Activated CD4-positive, alpha-beta T cell treated with anti-CD3 and anti-CD28 coated beads, Interleukin-2, Interleukin-4, amounts not matched to agents 100 ng/mL and 50 ng/mL, durations not matched to agents 16 hours and 8 hours (primary cell): ENCODE measurements at places on chromosomes 4 and X.

DNA sequence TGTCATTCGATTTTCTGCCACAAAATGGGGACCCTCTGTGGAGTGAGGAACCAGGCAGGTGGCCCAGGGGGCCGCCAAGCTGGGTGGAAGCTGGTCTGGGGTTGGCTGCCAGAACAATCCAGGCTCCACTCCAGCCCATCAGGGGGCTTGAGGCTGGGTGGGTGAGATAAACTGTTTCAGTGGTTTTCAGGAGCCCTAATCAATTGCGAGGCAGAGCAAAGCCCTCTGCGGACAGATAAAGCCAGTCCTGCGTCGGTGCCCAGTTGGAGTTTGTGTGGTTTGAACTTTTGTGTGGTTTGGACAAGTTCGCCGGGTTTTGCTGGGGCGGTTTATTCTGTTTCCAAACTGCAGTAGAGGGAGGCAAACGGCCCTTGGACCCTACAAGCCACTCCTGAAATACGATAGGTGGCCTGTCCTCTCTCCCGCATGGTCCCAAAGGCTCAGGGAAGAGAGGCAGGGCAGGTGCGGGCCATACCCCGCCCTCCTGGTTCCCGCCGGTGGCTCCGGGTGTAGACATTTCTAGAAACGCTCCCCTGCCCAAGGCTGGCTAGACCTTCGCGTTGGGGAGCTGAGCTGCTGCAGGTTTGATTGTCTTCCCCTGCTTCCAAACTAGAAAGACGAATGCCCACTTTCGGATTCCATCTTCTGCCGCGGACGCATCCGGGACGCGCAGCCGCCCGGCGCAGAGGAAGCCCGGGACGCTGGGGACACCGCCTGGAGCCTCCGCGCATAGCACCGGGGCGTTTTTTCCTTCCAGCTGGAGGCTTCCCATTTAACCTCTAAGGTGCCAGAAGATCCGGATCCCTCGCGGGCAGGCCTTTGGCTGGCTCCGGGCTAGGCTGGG is 169.0 kb upstream of the BCOR start:
- DNase-seq: peak; percentile 46

GRCh38 chrX:121504153-121504552 is 456.7 kb downstream of the GLUD2 start:
- DNase-seq: no peak

DNA sequence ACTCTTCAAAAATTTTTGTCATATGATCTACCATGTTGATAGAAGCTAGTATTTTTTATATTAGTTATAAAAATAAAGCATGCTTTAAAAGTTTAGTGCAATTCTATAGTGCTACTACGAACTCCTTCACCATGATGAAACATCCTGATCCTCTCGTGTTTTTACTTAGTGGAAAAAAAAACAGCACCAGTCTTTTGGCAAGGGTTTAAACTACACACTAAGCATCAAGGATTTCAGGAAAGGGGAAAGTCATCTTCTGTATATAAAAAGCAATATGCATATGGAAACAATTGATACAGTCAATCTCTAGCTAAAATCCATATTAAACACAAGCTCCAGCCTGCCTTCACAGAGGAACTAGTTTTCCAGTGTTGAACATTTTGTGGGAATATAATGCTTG is 18.7 kb downstream of the CHM start:
- DNase-seq: no peak

DNA sequence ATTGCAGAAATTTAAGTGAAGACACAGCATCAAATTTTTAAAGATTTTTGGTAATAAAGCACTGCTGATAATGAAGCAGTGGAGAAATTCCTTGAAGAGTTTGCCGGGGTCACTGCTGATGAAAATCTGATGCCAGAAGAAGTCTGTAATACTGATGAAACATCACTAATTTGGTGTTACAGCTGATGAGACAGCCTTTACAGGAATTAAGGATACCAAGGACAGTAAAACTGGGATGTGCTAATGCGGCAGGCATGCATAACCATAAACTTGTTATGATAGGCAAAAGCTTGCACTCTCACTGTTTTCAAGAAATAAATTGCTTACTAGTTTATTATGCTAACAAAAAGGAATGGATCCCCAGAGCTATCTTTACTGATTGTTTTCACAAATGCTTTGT is 52.9 kb upstream of the VEGFC start:
- no peak for DNase-seq

DNA sequence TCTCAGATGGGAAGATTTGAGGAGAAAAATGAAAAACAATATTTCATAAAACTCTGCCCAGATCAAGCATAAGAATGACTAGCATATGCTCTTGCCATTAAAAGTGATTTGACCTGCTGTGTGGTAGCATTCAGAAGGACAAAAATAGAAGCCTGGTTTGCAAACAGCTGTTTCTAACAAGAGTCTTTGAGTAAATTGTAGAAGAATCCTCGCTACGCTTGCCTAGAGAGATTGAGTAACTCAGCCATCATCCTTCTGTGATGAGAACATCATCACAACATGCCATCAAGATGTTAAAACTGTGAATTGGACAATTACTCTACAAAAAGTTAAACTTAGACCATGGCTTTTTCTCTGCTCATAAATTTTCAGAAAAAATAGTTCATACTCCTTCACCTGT is 168.9 kb upstream of the PUDP start:
- DNase-seq: no peak

- no peak for DNase-seq
These were observed 3.8 kb downstream of the PPARGC1A start for GRCh38 chr4:23885943-23886590.

- DNase-seq: no peak
These were observed 284.7 kb upstream of the FTHL17 start for GRCh38 chrX:31356275-31357212.

DNA sequence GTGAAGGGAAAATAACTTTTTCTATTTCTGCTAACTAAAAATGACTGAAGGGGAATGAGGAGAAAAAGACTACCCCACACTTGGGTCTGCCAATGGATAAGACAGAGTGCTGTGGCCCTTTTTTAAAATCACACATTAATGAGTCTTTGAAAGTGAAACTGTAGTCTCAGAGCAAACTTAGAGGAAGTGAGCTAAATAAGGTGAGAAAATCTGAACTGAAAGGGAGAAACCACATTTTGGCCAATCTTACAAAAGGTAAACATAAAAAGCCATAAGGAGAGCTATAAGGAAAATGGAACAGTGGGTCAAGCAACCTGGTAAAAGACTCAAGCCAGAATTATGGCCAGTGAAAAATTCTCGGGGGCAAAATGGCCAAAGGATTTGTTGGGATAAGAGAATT is 755.1 kb upstream of the IGFBP7 start:
- no peak for DNase-seq

GRCh38 chr4:89549907-89550306 is 242.3 kb upstream of the GPRIN3 start:
- DNase-seq: no peak

- DNase-seq: no peak
These were observed 223.1 kb downstream of the KDR start for GRCh38 chr4:54902271-54902670.
